ENCODE measurements at places on chromosomes 2 and 18.

- no peak for DNase-seq
Measured at GRCh38 chr2:68753318-68753717, 18.7 kb downstream of the ARHGAP25 start.

DNA sequence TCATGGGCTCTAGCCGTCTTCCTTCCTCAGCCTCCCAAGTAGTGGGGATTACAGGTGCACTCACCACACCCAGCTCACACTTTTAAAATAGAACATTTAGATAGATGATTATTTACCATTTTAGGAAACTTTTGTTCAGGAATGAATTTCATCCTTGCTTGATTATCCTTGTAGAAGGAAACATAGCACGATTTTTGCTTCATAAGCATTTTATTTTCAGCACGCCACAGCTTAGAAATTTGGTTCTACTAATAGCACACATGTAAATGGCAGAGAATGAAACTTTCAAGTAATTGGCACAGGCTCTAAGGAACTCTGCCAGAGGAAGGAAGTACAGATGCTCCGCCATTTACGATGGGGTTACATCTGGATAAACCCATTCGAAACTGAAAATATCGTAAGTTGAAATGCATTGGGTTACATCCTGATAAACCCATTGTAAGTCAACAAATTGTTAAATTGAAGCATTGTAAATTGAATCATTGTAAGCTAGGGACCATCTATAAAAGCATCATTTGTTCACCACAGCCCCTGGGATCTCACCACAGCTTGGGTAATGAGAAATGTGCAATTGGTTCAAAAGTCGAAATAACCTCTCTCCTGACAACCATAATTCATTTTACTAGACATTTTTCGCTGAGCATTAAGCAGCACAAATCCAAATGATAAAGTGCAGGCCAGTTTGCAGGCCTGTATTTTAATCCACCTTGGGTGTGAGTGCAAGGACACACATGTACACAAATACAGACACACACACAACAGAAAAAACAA is 33.2 kb downstream of the FRZB start:
- DNase-seq: no peak

- no peak for DNase-seq
Measured at GRCh38 chr2:217827430-217828201, 175.2 kb downstream of the TNS1 start.

- DNase-seq: no peak
Measured at GRCh38 chr2:220521551-220521950, 894.1 kb downstream of the SLC4A3 start.

GRCh38 chr2:98472132-98472650 is 27.5 kb downstream of the INPP4A start:
- DNase-seq: no peak

GRCh38 chr2:73290049-73290839 is 3.1 kb downstream of the EGR4 start:
- DNase-seq: peak; percentile 64

- DNase-seq: no peak
Measured at GRCh38 chr18:59917422-59917821, 17.6 kb downstream of the PMAIP1 start.

DNA sequence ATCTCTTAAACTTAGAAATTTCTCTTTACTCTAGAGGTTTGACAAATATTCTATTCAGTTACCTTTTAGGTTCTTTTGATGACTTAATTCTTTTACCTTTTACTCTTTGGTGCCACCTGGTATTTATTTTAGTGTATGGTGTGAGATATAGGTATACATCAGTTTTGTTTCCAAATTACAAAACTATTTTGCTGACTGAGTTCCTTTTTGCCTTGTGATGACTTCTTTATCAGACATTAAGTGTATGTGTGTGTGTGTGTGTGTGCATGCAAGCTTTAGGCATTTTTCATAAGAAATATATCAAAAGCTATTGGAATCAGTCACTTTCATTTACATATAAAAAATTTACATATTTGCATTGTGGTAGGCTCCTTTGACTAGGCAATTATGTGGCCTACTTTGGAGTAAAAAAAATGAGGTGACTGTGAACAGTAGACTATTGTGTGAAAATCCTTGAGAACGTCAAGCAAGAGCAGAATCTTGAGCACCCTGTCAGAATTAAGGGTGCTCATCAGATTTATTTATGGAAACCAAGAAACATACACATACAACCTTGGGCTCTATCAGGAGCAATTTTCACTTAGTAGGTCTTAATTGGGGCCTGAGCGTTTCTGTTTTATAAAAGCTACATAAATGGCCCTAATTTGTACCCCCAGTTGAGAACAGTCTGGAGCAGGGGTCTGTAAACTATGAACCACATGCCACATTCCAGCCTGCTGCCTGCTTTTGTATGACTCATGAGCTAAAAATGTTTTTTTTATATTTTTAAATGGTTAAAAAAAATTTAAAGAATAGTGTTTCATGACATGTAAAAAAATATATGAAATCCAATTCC is 415.9 kb downstream of the SLC4A3 start:
- DNase-seq: no peak

DNA sequence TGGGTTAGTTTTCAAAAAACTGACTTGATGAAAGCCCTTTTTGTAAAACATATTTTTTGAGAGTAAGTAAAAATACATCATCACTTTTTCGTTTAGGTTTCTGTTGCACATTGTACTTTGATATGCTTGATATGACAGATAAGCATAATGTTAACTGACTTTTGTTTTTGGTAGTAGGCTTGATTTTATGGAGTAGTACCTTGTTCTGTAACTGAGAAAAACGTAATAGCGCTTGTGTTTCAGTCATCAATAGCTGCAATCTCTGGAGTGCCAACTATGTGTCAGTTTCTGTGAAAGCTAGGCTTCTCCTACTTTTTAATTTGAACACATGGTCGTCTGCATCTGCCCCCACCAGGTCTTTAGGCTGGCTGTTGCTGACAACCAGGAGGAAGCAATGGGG is 1.3 kb downstream of the LCLAT1 start:
- DNase-seq: peak; percentile 22

GRCh38 chr2:61853086-61853846 is 594 bp downstream of the FAM161A start:
- DNase-seq: no peak

- no peak for DNase-seq
Measured at GRCh38 chr2:159808032-159808425, 10.0 kb upstream of the CD302 start.

DNA sequence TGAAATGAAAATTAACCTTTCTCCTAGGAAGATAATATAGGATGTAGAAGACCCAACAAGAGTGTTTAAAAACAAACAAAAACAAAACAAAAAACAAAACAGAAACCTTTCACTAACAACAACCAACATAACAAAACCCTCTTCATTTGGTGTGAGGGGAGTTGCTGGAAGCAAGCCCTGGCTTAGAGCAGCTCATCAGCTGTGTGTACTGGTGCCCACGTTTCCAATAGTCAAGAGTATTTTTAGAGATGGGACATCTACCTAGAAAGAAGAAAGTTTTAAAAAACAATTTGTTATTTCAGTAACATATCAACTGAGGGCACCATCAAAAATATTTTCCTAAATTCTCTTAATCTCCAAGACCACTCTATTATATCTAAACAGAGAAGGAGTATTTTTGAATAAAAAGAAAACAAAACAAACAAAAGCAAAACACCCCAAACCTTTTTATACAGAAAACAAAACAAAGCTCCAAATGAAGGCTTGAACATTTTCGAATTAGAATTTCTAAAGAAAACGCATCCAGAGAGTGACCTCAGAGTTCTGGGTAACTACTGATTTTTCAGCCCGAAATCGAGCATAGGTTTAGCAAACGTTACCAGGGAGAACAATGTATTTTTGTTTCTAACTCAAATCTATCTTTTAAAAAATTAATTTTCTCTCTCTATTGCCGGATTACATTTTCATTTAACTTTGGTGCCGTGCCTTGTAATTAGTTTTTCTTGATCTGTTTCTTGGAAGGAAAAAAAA is 134.6 kb downstream of the INSIG2 start:
- DNase-seq: no peak

DNA sequence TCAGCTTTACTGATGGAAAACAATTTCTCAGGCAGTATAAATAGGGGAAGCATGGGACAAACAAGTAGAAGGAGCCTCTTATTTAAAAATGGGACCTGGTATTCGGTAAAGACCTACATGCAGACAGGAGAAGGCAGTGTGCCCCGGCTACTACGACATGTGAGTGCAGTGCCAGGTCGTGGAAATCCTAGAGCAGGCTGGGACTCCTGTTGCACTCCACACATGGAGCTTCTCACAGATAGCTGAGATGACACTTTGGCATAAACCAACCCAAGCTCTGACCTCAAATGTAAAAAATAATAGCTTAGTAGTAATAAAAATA is 885 bp upstream of the DSEL start:
- peak; percentile 13 for DNase-seq

- no peak for DNase-seq
Measured at GRCh38 chr2:112301171-112301584, 25.8 kb downstream of the ZC3H6 start.

DNA sequence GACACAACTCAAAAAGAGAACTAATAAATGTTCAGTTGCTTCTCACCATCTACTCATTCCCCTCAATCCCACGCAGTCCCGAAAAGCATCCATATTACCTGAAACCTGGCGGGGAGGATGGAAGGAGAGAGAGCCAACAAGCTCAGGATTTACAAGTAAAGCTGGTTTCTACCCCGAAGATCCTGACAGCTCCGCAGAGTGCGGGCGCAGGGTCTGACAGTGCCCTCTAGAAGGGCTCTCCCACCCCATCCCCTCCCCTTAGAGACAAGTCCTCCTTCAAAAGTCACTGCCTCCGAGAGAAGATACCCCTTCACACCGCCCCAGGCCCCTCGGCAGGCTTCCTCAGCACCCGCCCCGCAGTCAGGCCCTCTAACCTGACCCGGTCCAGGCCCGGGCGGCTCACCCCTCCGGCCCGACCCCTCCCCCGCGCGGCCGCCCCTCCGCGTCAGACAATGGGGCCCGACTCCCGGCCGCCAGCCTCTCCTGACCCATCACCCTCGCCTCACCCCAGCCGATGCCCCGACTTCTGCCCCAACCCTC is 550 bp downstream of the RAB1A start:
- DNase-seq: no peak

- no peak for DNase-seq
Measured at GRCh38 chr18:75297731-75298130, 87.1 kb downstream of the TSHZ1 start.

GRCh38 chr2:132670496-132671150 is 618 bp upstream of the LYPD1 start:
- DNase-seq: no peak

DNA sequence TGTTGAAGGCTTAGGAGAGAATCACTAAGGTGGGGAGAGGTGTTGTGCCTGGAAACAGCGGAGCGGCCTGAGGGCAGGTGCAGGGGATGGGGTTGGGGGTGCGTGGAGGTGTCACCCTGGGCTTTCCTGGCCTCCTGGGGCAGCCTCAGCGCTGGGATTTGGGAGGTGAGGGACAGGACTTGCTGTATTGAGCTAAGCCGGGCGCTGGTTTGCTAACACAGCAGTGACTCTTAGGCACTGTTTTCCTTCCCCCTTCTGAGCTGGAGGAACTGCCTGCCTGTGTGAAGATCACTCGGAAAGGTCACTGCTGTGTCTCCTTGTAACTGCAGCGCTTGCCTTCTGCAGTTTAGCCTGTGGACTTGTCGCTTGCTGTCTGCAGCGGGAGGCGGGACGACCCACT is 21.2 kb downstream of the PRELID3A start:
- no peak for DNase-seq

DNA sequence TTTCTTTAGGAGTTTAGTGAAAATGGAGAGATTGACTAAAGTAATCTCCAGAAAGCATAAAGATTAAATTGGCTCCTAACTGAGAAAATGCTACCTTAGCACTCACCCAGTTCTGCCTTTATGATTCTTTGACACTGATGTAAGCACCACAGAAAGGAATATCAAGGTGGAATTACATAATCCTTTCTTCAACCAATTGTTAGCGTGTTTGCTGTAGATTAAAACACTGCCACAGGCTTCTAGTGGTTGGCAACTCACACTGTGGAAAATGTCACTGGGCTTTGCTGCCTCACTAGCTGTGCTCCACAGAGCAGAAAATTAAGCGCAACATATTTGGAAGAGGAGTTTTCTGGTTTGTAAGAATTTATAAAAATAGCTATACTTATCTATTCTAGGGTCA is 104.1 kb downstream of the DLGAP1 start:
- no peak for DNase-seq

DNA sequence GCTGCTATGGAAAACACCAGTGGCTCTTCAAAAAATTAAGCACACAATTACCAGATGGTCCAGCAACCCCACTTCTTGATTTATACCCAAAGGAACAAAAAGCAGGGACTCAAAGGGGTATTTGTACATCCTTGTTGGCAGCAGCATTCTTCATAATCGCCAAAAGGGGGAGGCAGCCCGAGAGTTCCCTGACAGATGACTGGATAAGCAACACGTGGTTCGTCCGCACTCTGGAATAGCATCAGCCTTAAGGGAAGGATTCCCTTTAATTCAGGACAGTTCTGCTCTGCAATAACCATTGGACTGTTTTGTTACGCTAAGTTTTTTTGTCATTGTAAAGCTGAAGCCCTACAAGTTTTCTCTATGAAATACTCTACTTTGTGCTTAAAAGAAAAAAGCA is 76.7 kb upstream of the TWIST2 start:
- no peak for DNase-seq

- no peak for DNase-seq
Measured at GRCh38 chr18:3151399-3152264, 68.1 kb downstream of the MYOM1 start.
